MG63 (cell line): ENCODE measurements at places on chromosomes 2 and 18. TPM values are rescaled to one million over a fixed set of nuclear protein-coding genes. Genes with fewer than 3 reads are reported as not detected.

The CCDC141 gene
- not detected in 2 replicates for total RNA-seq

DNA sequence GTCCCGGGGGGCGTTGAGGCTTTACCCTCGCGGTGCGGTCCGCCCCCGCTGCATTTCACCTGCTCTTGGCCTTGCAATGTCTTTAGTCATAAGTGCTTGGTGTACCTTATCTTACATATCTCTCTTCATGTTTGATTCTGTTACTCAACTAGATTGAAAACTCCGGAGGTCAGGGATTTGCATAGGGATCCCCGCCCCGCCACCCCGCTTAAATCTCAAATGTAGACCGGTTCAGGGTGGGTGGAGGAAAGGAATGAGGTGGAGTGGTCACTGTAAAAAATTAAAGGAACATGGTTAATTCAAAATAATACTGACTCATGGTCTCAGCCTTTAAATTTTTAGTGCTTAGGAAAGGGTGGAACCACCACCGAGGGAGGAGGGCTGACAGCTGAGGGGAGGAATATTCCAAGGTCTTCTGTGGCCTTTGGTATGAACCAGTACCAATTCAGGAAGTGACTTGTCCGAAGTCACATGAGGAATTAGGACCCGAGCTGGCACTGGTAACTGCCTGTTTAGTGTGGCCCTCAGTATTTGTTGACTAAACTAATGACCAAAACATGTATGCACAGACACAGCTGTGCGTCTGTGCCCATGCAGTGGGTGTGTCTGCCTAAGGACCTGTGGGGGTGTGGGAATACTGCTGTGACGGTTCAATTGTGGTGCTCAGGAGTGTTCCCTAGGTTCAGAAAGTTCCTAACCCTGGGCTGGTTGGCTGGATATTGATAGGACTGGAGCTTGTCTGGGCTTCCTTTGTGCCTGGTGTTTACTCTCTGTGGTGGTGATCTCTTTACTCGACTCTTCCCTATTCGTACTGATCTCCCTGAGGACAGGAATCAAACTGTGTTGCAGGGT, 1.0 kb downstream of the PLEKHB2 start:
- peak; percentile 36 for DNase-seq

DNA sequence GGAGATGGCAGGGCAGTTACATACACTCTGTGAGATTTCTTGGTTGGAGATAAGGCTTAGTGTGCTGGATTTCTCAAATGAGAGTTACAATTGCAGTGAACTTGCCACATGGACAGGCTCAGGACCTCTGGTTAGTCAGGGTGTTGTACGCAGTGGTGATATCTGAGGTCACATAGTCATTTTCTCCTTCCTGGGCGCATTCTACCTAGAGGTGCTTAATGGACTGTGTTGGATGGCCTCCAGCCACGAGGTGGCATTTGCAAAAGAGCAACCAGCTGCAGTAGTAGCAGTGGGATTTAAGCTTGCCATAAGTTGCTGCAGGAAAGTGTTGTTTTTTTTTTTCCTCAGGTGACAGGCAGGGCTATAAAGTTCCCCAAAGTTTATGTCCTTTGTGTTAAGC, 173.8 kb upstream of the TMEM200C start:
- no peak for DNase-seq

DNA sequence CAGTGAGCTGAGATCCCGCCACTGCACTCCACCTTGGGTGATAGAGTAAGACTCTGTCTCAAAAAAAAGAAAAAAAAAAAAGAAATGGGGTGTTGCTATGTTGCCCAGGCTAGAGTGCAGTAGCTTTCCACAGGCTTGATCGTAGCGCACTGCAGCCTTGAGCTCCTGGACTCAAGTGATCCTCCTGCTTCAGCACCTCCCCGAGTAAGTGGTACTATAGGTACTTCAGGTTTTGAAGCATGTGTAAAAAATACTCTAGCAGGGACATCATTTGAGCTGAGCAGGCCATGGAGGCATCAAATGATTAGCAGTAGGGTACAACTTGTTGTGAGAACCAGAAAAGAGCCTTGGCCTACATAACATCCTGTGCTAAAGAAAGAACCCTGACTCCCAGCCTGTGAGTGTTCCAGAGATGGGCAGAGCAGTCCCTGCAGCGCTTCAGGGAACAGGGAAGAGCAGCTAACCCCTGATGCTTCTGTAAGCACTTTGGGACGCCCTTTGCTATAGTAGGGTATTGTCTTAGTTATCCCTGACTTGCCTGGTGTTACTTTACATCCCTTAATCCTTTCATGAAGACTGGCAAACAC, 119.1 kb downstream of the NEDD4L start:
- no peak for DNase-seq

- DNase-seq, result no peak
These were observed 63.2 kb downstream of the POLR1A start for GRCh38 chr2:86042256-86043168.
